ENCODE measurements at places on chromosomes 12 and 14.

DNA sequence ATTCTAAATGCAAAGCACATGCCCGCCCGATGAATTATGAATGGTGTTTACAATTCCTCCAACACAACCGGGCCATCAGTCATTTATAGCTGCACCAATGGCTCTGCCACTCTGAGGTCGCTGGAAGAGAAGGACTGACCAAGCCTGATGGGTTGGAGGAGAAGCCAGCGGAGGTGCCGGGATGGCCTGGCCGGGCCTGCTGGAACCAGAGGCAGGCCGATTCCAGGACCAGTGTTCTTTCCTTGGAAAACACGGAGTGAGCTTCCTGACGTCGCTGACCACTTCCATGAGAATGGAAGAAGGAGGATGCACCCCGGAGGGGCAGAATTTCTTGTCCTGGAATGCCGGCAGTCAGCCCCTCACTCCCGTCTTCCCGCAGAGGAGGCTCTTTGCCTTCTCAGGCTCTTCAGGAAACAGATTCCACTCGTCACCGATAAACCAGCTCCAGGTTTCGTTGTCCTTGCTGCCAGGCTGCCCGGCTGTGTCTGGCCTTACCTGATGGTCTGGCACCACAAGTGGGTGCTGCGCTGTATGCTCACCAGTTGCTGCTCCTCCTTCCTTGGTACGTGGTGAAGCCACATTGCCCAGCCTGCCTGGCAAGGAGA is 358.5 kb upstream of the SFSWAP start:
- no peak for DNase-seq

DNA sequence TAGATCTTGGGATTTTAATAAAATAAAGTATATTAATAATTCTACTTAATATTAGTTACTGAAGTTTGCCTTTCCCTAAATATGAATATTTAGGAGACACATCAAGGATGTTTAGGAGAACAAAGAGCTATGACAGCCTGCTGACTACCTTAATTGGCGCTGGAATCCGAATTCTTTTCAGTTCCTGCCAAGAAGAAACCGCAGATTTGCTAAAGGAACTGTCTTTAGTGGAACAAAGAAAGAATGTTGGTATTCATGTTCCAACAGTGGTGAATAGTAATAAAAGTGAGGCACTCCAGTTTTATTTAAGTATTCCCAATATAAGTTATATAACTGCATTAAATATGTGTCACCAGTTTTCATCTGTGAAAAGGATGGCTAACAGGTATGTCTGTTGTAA is 54.5 kb downstream of the MIS18BP1 start:
- no peak for DNase-seq

DNA sequence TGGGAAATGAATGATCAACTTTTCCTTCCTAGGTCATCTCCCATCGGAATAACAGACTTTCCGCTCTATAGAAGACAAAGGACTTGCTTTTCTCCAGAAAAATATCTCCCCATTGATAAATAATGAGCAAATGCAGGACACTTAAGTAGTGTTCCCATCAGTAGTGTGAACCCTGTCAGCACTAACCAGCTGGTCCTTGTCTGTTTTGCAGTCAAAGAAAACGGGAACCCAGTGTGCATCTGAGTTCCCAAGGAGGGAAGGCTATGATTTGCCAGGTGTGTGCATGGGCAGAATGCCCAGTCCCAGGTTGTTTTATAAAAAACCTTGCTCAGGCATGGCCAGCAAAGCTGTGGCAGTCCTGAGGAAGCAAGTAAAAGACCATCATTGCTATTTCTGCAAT is 256.5 kb upstream of the HMGA2 start:
- DNase-seq: no peak

GRCh38 chr12:3554371-3555115 is 63.5 kb downstream of the PRMT8 start:
- DNase-seq: no peak

GRCh38 chr12:107656302-107656701 is 29.3 kb upstream of the PWP1 start:
- no peak for DNase-seq

GRCh38 chr12:72747111-72747849 is 475.1 kb downstream of the TRHDE start:
- no peak for DNase-seq

- DNase-seq: no peak
Observed at GRCh38 chr12:34398366-34398705, 376.0 kb downstream of the ALG10 start.

GRCh38 chr14:77965919-77966435 is 166.1 kb downstream of the ADCK1 start:
- DNase-seq: no peak

- no peak for DNase-seq
Observed at GRCh38 chr14:23416801-23417200, 8.7 kb upstream of the MYH6 start.

DNA sequence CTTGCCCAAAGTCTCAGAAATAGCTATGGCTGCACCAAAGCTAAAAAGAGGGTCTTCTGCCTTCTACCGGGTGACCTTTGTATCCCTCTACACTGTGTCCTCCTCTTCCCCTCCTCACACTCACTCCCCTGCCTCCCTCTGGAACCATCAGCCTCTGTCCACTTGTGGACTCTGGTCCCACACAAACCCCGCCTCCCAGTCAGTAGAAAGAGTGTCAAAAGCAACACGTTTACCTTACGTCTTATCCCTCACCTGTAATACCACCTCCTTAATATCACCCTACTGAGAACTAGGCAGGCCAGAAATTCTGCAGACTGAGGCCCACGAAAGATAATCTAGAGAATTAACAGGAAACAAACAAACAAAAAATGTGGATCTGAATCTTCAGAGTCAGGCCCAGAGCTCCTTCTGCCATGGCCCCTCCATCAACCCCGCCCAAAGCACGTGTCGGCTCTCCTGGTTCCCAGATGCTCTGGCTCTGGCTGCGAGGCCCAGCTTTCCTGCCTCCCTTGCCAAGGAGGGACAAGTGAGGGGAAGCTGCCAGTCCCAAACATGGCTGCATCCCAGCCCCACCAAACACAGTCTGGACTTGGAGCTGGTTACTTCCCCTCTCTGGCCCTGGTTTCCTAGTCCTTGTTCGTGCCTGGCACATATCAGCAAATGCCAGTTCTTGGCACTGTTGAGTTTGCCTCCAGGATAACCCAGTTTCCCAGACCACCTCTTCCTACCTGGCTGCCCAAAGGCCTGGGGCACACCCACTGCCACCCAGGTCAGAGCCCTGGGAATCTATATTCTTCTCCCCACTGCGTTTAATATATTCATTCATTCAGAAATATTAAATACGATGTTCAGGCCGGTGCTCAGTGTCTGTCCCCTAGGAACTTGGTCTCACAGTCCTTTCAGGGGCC is 2.7 kb downstream of the ACTN1 start:
- DNase-seq: no peak

DNA sequence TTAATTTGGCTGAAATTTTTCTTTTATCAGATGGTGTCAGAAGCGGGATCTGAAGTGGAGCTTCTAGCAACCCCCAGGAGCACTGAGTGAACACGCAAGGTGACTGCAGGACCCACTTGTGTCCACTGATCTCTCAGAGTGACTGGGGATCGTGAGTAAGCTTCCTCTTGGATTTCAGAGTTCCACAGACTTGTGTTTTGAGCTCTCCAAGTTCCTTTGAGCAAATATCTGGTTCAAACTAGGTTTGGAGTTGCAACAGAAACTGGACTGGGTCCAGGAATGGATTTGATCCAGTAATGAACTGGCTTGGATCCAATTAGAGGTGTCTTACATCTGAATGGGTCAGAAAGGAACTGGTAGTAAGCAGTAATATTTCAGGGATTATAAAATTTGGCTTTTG is 24.7 kb upstream of the B4GALNT1 start:
- DNase-seq: no peak

DNA sequence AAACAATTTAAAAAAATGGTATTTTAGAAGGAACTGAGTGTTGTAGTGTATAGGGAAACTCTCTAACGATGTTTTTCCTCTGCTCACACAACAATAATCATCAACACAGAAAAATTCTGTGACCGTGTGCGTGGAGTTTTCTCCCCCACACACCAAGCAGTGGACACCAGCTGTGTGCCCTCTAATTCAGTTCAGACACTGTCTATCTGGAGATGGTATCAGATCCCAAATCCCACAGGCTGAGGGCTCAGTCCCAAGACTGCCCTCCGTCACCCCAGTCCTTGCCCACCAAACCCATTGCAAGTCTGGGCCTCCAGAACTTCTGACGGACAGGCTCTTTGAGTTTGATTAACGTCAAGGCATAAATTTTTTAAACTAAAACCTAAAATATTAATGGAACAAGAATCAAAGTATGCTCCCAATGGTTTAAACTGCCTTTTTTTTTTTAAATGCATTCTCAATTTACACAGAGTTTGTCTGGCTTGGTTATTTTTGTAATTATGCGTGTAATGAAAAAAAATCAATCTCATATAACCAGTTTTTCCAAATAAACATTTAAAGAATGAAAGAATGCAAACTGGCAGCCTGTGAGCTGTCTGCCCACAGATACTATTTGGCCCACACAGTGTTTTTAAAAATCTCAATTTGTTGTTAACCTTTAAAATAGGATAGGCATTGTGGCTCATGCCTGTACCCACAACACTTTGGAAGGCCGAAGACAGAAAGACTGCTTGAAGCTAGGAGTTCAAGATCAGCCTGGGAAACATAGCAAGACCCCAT is 19.2 kb downstream of the BLTP3B start:
- no peak for DNase-seq

DNA sequence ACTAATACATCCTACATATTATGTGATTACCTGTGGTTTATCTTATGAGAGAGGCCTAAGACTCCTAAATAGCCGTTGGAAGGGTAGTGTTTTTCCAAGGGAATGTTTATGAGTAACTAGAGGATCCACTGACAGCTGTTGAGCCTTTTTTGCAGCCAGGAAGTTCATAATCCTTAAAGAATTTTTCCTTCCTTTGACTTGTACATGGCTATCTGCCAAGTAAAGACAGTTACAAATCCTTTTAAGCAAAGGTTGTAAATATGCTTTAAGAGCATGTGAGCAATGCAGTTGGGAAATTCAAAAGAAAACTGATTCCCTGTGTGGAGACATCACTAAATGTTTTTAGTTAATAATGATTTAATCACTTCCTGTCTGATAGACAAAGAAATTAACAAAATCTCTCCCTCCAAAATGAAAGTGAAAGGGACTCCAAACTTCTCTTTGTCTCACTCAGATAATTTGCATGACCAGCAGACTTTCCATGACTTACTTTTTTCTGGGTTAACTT is 333.8 kb downstream of the PDZRN4 start:
- DNase-seq: no peak

All from amniotic stem cell (primary cell).